GM20000 (cell line): ENCODE measurements at places on chromosomes 7 and 10.

DNA sequence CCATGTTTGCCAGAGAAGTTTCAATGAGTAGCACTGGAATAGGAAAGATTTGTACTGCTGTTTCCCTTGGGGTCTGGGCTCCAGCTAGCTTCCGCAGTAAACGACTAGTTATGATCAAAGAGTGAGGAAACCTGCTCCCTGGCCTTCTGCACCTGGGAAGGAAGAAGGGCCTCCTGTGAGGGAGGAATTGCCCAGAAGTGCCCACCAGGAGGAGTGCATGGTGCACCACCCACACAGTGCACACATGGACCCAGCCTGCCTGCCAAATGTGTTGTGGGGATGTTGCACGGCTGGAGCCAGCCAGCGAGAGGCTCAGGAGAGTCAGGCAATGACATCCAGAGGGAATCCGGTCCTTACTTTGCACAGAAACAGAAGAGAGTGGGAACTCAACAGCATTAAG lies 27.0 kb upstream of the FAM107B start:
- DNase-seq = no peak

GRCh38 chr10:30425336-30426075 lies 8.5 kb upstream of the MAP3K8 start:
- no peak for DNase-seq

- no peak for DNase-seq
These were observed 111.1 kb upstream of the AFAP1L2 start for GRCh38 chr10:114515298-114515914.

DNA sequence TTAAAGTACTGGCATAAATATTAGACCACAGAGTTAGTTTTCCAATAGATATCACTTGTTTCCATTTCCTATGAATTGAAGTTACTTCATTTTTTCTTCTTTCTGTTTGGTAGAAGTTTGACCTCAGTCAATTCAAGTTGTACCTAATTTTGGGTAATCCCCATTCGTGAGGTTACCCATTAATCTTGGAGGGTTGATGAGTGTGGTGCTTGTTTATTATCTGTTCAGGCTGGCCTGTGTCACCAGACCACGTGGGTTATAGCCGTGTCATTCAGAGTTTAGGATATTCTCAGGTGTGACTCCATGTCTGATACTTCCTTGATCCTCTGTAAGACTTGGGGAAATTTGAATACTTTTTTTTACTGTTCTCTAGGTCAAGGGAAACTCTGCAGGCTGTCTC lies 133.9 kb upstream of the TPK1 start:
- DNase-seq = no peak

GRCh38 chr10:103578782-103579382 lies 85.4 kb downstream of the NEURL1 start:
- DNase-seq = peak; percentile 83

DNA sequence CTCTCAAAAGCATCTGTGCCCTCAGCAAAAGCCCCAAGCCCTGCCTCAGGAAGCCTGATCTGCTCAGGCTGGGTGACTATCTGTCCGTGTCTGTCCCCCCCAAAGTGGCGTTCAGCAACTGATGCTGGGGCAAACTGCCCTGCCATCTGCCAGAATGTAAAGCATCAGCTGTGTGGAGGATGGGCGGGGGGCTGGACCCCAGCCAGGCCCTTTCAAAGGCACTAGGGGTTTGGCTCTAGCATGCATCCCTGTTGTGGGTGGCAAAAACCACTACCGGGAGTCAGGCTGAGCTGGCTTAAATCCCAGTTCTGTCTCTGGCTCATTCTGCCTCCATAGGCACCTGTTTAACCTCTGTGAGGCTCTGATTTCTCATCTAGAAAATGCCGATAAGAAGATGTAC lies 35.5 kb downstream of the GPRIN2 start:
- DNase-seq = no peak

DNA sequence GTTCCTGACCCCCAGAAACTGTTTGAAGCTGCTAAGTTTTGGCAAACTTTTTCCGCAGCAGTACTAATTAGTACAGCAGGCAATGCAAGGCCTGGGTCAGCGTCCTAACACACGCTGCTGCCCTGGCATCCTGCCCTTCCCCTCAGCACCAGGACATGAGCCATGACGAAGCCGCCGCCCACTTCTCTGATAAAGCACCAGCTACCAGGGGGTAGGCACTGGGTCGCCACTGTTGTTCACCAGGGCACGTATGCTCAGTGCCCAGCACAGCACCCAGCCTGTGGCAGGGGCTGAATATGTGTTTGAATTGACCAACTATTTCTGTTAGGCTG lies 59.5 kb downstream of the CHST15 start:
- DNase-seq = no peak

DNA sequence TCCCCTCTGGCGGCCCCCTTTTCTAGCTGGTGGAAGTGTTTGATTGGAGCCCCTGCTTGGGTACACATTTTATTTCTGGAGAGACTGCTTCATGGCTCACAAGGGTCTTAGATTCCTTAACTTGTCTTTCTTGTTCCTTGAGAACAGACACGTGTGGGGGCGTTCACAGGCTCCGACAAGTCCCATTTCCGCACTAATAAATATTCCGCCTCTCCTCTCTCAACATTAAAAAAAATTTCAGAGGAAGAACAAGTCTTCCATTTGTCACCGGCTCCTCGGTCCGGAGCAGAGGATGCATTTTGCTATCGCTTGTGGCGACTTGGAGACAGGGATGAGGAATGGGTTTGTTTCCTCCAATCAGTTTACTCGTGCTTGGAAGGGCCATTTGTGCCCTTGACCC lies 134.0 kb upstream of the PODXL start:
- DNase-seq = no peak

- DNase-seq = no peak
These were observed 86.7 kb downstream of the MDFIC start for GRCh38 chr7:115008465-115009114.

- DNase-seq = no peak
These were observed 149.1 kb downstream of the CPED1 start for GRCh38 chr7:121137580-121137979.

GRCh38 chr10:129612481-129613109 lies 145.6 kb downstream of the MGMT start:
- DNase-seq = no peak

GRCh38 chr7:30731581-30731980 lies 20.4 kb upstream of the INMT start:
- no peak for DNase-seq
